CD4-positive, alpha-beta T cell (primary cell): ENCODE measurements at places on chromosomes 2 and 18.

- no peak for DNase-seq
These were observed 17.9 kb upstream of the FIGN start for GRCh38 chr2:163753726-163754125.

DNA sequence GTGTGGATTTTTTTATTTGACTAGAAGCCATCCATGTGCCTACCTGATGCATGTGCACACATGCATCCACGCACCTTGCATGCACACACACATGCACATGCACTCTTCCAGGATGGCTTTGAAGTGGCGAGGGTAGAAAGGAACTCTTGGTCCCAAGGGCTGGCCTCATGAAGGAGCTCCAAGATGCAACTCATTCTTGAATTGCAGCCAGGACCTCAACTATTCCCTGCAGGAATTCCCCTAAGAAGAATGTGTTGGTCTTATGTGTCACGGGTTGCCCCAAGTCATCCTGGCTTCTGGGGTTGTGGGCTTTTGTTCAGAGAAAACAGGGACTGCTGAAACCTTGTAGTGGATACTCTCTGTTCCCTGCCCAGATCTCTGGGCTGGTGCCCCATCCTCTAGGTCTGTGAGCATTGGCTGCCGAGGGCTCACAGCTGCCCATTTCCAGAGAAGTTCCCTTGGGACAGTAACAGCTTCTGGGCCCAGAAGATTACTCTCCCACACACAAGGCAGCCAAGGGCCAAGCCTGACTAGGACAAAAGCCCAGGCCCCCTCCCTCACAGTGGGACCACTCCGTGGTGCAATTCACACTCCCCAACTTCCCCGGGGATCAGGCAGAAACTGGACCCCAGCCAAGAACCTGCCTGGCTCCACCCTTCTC, 137.6 kb downstream of the COPS8 start:
- no peak for DNase-seq

- DNase-seq: no peak
These were observed 4.6 kb downstream of the MBP start for GRCh38 chr18:77127769-77128671.

GRCh38 chr2:197992482-197993133, 188.2 kb downstream of the PLCL1 start:
- no peak for DNase-seq

- DNase-seq: no peak
These were observed 35.4 kb downstream of the TMX3 start for GRCh38 chr18:68679528-68679927.

- no peak for DNase-seq
These were observed 123.5 kb downstream of the ATAD2B start for GRCh38 chr2:23803264-23803964.

- DNase-seq: no peak
These were observed 1.5 kb upstream of the SLC35G4 start for GRCh38 chr18:11607906-11608305.

DNA sequence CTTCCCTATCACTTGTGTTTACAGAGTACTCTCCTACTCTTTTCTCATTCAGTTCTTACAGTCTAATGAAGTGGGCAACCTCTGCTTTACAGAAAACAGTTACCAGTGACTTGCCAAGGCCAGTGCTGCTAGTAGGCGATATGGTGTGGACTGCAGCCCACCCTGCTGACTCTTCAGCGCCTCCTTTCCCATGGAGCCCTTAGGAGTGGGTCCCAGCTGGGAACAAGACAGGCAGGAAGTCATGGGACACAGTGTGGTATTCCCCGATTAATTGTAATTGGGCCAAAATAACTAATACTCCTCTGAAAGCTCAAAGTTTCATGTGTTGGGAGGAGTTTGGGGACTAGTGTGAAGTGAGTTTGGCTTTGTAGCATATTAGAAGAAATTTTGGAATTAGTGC, 120.1 kb upstream of the EML6 start:
- no peak for DNase-seq

DNA sequence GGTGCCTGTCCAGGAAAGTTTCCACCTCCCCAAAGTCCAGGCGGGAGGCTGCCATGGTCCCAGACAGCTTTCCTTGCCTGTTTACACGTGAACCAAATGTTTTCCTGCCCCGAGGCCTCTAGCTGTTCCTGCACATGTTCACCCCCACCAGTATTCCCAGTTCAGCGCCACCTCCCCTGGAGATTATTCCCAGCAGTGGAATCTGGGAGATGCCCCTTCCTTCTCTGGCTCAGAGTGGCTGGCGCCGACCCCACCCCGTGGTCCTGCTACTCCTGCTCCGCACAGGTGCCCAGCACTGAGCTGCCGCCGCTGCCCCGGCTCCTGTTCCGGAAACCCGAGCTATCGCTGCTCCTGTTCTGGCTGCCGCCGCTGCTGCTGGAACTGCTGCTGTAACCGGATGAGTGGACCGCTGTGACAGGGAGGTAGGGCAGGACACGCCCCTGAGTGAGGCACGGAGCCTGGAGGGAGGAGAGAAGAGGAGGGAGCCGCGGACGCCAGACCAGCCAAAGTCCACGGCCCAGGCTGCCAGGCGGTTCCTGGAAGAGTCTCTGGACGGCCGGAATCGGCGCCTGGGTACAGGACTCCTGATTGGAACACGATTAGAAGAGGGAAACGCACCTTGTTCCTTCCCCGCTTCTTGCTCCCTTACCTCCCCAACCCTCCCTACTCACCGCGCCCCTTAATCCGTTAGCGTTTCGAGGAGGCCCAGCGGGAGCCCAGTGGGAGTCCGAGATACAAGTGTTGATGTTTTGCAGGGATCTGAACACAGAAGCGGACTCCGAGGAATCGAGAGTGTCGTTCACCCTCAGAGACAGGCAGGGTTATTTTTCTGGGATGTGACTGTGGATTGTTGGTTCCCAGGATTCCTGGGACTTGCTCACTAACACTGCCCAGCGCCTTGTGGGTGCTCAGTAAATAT, at the start of gene PDE11A:
Gene PDE11A, minus strand, starts transcription at position 395 of the 919 bp plus-strand sequence. Its CDS starts 340 bp downstream, at position 55.
- peak; percentile 17 for DNase-seq

- DNase-seq: peak; percentile 66
These were observed 719 bp downstream of the SMAD2 start for GRCh38 chr18:47929681-47930198.

- DNase-seq: no peak
These were observed 291.9 kb downstream of the TCF4 start for GRCh38 chr18:55296115-55296514.

DNA sequence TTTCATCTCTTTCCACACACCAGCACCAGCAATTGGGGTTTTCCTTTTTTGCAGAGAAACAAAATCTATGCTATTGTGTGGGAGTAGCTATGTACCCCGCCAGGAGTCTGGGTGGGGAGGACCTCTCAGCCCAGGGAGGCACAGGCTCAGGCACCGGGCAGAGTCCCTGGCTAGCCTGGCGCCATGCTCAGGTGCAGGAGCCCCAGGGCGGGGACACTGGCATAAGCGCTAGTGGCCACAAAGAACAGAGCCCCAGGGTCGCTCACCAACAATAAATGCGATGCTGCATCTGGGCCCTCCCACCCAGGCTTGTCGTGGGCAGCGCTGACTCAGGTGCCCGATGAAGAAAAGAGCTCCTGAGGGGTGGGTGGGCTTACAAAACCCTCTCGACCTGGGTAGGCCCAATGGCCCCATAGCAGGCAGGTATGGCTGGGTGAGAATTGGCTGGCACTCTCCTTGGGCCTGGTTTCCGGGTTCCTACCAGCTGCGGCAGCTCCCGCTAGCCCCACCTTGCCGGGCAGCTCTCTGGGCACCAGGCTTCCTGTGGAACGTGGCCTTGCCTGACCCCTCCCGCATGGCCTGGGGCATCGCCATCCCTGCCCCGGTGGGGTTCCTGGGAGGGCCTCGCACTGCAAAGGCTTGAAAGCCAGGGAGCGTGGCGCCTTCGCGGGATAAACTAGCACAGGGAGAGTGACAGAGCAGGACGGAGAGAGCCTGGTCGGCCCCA, 31.8 kb upstream of the COL6A3 start:
- DNase-seq: no peak

DNA sequence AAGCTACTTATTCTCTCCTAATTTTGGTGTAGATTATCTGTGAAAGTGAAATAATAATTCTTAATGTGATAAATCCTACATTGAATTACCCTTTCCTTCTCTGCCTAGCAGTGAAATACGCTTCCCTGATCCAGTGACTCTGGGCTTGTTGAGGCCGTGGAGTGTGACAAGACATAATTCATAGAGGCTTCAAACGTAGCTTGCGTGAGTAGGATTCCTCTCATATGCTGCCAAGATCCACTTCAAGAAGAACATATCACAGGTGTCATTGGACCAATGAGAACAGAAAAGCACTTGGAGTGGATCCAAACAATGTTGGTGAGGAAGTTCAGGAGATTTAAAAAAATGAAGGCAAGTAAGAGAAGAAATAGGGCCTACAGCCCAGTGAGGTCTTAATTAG, 221.3 kb upstream of the TMEFF2 start:
- DNase-seq: no peak

- DNase-seq: no peak
These were observed 72.8 kb upstream of the FANCL start for GRCh38 chr2:58313926-58314325.
